Kidney (tissue), 22 donors: ENCODE measurements at places on chromosomes 16 and 17. TPM values are rescaled to one million over a fixed set of nuclear protein-coding genes. Genes with fewer than 3 reads are reported as not detected.
A peak's percentile ranks its signal among the peaks of the same experiment; 100 is the strongest.

- no peak overlapping the region for H3K4me3 ChIP-seq
- no peak overlapping the region for H3K27ac ChIP-seq
- no peaks in the 10 kb centered on the region for H3K4me1 ChIP-seq
- DNase-seq: no peak
- no peaks in the 10 kb centered on the region for H3K27me3 ChIP-seq
Measured at GRCh38 chr16:65373097-65373496, 251.2 kb upstream of the CDH11 start.

DNA sequence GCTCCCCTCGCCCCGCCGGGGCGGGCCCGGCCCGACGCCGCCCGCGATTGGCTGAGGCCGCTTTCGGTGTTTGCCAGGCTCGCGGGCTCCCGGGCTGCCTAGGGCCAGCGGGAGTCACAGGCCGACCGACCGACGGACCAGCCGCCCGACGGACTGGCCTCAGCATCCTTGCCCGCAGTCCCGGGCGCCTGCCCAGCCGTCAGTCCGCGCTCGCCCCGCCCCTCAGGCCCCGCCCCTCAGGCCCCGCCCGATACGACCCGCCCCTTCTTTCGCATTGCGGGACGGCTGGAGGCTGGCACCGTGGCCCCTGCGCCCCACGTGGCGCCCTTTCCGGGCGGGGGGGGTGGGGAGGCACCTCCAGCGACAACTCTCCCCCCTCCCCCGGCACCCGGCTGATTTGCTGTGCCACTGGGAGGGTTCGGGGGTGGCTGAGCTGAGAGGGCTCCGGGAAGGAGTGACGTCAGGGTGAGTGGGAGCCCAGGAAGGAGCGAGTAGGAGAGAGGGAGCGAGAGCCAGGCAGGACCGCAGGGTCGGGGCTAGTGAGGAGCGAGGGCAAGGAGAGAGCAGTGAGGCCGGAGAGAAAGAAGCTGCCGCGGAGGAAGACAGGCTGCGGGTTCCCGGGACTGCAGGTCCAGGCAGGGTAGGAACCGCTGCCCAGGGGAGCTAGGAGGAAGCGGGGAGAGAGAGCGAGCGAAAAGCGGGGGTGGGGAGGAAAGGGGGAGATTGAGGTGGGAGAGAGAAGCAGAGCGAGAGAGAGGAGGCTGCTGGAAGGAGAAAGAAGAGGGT lies at the start of gene ASPHD1:
Gene ASPHD1, plus strand, starts transcription at position 387 of the 786 bp plus-strand sequence. CDS start 484 bp downstream, outside the sequence.
- peak; percentile 88 for DNase-seq
- H3K4me3 ChIP-seq: peak within 1 kb of the TSS; percentile 57
- no peaks in the 10 kb centered on the region for H3K36me3 ChIP-seq
- no peaks in the 10 kb centered on the region for H3K4me1 ChIP-seq
- H3K27me3 ChIP-seq: no peaks in the 10 kb centered on the region

DNA sequence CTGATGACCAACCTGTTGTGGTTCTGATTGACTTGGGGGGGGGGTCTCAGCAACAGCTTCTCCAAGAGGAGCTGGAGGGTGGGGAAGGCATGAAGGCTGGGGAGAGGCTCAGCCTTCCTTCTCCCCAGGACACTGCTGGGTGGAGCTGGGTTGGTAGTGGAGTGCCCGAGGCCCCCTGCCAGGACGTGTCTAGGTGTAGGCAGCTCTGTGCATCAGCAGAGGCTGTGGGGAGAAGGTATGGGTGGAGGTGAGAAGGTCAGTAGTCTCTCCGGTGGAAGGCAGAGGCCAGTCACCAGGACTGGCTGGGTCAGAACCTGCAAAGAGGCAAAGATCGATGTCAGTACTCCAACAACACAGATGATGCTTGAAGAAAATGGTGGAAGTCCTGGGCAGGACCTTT lies 3.9 kb downstream of the CHAD start:
- peaks cover 5% of the 10 kb centered on the region for H3K4me1 ChIP-seq
- H3K27me3 ChIP-seq: no peaks in the 10 kb centered on the region
- H3K27ac ChIP-seq: no peak overlapping the region

GRCh38 chr16:30983898-30984610 lies 953 bp upstream of the HSD3B7 start:
- peaks cover 5% of the 10 kb centered on the region for H3K4me1 ChIP-seq
- DNase-seq: no peak
- H3K27me3 ChIP-seq: no peaks in the 10 kb centered on the region
- H3K4me3 ChIP-seq: no peak overlapping the region

Gene GSPT1
- total RNA-seq: 99.0 TPM

DNA sequence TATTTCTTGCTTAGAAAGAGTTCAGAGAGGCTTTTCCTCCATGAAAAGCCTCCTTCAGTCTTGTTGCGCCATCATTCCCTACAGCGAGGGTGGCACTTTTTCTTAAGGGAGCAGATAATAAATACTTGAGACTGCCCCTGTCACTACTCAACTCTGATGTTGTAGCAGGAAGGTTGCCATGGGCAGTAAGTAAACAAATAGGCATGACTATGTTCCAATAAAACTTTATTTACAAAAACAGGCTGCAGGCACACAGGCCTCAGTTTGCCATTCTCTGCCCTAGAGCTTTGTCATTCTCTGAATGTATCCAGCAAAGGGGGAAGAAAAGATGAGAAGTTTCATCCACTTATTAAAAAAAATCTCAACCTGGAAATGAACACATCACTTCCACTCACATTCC lies 60.4 kb downstream of the MYOCD start:
- peaks cover 5% of the 10 kb centered on the region for H3K4me1 ChIP-seq
- H3K4me3 ChIP-seq: no peak overlapping the region
- H3K27ac ChIP-seq: no peak overlapping the region
- H3K27me3 ChIP-seq: no peaks in the 10 kb centered on the region

Gene ADAMTS18
- total RNA-seq: 0.60 TPM

GRCh38 chr17:40824015-40824832 lies 1.8 kb upstream of the KRT10 start:
- no peak for DNase-seq
- no peaks in the 10 kb centered on the region for H3K36me3 ChIP-seq
- H3K4me1 ChIP-seq: peaks cover 4% of the 10 kb centered on the region
- H3K27me3 ChIP-seq: no peaks in the 10 kb centered on the region

DNA sequence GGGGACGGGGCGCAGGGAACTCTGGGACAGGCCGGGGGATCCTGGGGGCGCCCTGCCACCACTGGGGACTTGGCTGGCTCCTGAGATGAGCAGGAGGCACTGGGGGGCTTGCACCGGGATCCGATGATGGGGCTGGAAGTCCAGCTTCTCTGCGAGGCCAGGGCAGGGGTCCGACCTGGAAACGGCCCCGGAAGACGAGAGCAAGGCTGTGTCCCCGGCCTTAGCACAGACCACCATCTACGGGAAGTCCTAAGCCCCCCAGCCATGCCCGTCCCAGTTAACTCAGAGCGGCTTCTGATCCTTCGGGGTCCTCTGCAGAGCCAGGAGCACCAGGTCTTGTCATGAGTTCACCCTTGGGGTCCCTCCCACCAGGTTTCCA lies 573 bp downstream of the CDT1 start:
- no peak for DNase-seq
- no peaks in the 10 kb centered on the region for H3K36me3 ChIP-seq
- no peak overlapping the region for H3K4me3 ChIP-seq

DNA sequence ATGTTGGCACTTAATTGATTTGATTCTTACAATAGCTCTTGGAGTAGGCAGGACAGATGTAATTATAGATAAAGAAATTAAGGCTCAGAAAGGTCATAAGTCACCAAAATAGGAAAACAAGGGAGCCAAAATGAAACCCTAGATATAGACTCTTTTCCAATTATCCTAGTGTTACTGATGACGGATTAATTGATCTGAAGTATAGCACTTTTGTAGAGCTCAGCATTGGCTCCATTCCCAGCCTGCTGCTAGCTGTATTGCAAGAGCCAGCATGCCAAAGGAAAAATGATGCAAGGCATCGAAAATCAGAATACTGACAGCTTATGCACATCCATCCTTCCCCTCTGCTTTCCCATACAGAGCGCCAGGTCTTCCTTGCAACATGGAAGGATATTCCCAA lies 21.6 kb upstream of the RASL10B start:
- no peaks in the 10 kb centered on the region for H3K27me3 ChIP-seq
- no peak overlapping the region for H3K27ac ChIP-seq
- DNase-seq: no peak
- peaks cover 8% of the 10 kb centered on the region for H3K4me1 ChIP-seq
- no peak overlapping the region for H3K4me3 ChIP-seq
